Mucosa of gallbladder (tissue), 1 donor: ENCODE measurements at places on chromosomes 2 and 18.

DNA sequence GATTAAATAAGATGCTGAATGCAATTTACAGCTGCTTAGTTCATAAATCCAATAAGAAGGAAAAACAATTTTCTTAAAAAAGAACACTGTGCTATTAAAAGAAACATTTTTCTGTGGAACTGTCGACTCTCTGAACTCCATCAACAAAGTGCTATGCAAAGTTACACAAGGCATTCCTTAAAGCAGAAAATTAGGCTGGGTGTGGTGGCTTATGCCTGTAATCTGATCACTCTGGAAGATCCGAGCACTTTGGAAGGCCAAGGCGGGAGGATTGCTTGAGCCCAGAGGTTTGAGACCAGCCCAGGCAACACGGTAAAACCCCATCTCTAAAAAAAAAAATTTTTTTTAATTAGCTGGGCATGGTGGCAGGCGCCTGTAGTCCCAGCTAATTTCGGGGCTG lies 13.0 kb downstream of the MCM6 start:
- DNase-seq, result no peak

DNA sequence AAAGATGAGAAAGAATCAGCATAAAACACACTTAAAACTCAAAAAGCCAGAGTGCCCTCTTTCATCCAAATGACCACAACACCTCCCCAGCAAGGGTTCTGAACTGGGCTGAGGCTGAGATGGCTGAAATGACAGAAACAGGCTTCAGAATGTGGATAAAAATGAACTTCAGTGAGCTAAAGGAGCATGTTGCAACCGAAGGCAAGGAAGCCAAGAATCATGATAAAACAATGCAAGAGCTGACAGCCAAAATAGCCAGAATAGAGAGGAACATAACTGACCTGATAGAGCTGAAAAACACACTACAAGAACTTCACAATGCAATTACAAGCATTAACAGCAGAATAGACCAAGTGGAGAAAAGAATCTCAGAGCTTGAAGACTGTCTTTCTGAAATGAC lies 12.2 kb upstream of the PSMA8 start:
- no peak for DNase-seq

DNA sequence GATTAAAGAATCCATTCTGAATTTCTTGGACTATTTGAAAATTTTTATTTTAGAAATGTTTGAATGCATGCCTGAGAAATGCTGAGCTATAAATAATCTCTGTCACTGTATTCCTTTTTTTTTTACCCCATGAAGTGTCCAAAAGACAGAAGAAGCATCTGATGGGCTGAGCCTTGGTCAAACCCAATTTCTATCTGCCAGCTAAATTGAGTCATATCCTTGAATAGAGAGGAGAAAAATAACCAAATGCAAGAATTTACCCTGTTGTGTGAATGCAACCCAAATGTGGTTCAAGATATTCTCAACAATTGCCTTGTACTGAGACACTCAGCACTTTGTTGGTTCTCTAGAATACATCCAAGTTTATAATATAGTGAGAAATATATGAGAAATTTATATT lies 223.5 kb downstream of the UBE2E3 start:
- DNase-seq, result no peak

DNA sequence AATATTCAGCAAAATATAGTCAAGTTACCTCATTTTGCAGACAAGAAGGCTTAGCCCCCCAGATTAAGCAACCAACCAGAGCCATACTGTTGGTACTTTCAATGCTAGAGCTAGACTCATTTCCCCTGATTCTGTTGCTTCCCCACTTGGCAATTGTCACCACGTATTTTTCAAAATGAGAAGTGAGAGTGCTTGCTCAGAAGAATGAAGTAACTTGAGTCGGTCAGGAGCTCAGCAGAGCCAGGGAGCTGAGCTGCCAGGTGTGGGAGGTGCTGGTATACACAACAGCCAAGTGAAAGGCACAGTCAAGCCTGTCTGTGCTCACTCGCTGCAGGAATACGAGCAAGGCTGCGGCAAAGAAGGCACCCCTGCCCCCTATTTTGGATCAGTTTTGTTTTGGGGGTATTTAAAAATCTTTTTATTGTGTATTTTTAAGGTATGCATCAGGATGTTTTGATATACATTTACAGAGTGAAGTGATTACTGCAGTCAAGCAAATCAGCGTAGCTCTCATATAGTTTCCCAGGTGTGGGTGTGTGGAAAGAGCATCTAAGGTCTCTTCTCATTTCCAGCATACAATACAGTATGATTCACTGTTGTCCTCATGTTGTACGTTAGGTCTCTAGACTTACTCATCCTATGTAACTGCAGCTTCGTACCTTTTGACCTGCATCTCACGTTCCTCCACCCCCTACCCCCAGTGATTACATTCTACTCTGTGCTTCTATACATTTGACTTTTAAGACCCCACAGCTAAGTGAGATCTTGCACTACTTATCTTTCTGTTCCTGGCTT lies 62.4 kb downstream of the MRPS9 start:
- no peak for DNase-seq

DNA sequence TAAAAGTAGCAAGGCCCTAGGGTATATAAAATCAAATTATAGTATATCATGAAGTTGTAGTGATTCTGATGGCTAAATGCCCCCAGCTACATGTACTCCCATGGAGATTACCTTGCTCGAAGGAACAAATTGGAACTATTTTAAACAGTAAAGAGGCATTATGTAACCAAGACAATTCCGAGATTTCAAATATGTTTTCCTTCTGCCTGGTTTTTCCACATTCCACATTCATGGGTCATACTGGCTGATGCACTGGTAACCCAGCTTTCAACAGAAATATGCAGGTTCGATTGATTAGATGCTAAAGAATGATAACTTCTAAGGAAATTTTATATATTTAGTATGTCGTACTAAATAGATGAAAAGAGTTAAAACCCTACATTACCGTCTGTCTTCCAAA lies 62.3 kb upstream of the MGAT4A start:
- DNase-seq, result no peak

- no peak for DNase-seq
Measured at GRCh38 chr2:217801115-217801531, 201.7 kb downstream of the TNS1 start.

DNA sequence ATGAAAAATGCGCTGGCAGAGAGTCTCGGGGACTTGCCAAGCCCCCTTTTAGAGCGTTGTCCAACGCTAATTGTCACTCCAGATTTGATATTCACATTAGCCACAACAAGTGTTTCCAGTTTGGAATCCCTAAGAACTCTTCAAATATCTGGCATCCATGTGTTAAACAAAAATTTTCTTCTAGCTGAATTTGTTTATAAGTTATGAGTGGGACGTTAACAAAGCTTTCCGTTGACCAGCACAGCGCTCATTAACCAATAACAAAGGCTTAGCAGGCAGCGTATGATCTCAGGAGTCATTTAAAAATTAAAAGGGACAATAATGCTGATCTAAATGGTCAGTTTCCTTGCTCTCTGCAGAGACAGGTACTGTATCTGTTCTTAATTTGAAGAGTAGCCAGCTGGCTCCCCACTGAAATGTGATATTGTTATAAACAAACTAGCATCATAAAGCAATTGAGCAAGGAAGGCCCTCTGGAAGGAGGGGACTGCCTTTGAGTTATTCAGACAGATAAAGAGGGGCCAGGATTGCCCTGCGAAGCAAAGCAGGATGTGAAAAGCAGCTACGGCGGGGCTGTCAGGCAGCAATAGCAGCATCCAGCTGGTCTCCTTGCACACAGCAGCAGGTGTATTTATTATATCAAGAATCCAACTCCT lies 337.2 kb upstream of the SALL3 start:
- no peak for DNase-seq

DNA sequence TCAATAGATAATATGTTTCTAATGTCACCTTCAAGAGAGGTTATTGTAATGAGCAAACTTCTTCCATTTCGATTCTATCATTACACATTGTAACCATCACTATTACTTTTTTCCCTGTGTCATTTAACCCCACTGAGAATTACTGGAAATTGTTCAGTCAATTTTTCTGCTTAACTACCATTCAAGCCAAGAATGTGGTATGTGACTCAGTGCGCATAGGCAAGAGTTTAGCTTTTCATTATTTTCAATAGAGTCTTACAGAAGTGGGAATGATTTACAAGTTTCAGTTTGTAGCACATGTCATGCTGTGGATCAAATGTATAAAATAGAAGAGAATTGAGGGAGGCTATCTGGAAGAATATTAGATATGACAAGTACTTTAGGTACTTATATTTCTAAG lies 34.3 kb upstream of the PIEZO2 start:
- DNase-seq, result no peak

- DNase-seq, result no peak
Measured at GRCh38 chr2:157312866-157313486, 12.6 kb downstream of the ERMN start.

GRCh38 chr18:79392226-79392625 lies 3.5 kb upstream of the NFATC1 start:
- no peak for DNase-seq

DNA sequence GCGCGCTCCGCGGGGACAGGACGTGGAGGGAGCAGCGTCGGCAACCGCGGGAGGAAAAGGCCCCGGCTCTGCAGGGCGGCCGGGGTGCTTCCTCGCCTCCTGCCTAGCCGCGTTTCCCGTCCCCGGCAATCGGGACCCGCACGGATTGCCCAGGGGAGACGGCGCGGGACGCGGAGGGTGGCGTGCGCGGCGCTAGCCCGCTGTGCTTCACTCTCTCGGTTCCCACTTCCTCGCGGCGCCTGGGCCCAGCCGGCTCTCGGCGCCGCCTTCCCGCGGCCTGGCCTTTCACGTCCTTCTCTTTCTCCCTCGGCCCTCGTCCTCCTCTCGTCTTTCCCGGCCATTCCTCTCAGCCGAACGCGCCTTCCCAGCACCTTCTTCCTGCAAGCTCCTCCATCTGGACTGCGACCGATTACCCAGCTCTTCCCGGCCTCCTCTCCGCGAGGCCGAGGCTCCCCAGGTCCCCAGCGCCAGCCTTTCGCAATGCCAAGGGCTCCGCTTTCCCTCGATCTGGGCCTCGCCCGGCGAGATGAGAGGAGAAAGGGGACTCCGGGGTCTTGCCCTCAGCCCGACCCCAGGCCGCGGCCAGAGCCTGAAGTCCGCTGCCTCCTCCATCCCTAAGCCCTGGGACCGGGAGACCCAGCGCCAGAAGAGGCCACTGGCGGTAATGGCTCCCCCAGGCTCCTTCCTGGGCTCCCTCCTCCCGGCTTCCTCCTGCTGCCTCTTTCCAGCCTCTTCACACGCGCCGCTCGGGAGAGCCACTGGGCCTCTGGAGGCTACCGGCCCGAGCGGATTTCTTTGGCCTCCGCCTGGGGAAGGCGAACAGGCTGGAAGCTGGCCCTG lies 34.3 kb upstream of the ATP6V1B1 start:
- DNase-seq, result no peak

- no peak for DNase-seq
Measured at GRCh38 chr18:25875551-25876240, 214.7 kb downstream of the SS18 start.

- no peak for DNase-seq
Measured at GRCh38 chr2:7048762-7049294, 131.6 kb downstream of the RNF144A start.

DNA sequence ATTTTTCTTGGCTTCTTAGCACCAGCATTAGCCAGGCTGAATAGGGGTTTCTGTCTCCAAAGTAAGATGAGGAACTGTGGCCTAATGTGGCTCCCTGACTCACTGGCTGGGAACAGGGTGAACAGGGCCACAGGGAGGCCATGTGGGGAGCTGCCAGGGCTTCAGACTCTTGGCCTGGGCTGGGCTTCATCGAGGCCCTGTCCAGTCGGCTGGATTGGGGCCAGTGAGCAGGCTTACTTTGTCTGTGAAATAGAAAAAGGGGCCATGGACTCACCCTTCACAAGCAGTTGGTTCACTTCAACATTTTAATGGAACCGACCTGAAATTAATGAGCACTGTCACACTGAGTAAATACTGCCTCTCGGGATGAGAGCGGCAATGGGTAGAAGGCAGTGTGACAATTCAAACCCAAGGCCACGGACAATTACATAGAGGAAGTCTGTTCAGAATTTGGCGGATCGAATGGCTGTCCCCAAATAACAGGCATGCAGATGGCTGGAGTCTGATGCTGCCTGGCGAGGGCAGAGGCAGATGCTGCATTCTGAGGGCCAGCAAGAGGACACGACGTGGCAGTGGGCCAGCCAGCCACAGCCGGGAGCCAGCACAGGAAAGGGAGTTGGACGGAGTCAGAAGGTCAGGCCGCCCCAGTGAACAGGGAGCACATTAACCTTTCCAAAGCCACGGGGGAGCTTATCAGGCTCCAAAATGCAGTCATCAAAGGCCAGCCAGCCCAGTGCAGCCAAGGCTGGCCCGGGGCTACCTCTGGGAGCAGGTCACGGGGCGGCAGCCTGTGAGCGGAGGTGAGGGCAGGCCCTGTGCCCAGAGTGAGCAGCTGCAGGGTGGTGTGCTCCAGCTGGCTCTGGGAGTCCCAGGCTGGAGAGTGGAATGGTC lies 146.6 kb upstream of the REV1 start:
- DNase-seq, result no peak

- DNase-seq, result no peak
Measured at GRCh38 chr2:3294069-3294468, 83.5 kb downstream of the EIPR1 start.

GRCh38 chr18:2325308-2325849 lies 245.9 kb downstream of the METTL4 start:
- no peak for DNase-seq

DNA sequence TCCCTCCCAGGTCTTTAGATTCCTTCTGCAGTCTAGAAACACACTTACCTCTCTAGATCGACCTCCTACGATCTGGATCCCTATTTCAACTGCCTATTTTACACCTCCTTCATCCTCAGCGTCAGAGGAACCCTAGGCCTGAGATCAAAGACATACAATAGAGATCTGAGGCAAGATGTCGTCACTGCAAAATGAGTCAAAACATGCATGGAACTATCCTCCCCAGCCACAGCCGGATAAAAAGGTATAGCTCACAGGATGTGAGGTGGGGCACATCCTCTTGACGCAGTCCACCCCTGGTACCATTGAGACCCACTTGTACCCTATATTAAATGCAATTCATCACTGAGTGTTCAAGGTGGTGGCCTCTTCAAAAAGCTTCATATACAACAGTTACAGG lies 63.7 kb upstream of the DNAJC10 start:
- no peak for DNase-seq

DNA sequence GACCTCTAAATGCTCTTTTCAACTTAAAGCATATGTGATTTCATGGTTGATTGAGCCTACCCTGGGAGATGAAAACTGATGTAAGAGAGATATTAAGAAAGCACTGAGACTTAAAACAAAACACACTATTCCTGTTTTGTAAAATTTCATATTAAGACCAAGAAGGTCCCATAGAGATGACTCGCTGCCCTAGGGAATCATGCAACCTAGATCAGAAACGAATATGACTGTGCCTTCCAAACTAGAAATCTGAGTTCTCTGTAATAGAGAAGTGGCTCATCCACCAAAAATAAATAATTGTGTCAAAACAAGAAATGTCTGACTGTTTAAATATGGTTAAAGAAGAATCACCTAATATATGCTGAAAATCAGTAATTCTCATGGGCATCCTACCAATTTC lies 776.8 kb upstream of the SOX11 start:
- no peak for DNase-seq

- no peak for DNase-seq
Measured at GRCh38 chr2:223943561-223944008, 1.6 kb downstream of the WDFY1 start.

GRCh38 chr2:28224648-28225472 lies 167.8 kb upstream of the FOSL2 start:
- no peak for DNase-seq

- DNase-seq, result no peak
Measured at GRCh38 chr18:22485808-22486244, 68.1 kb upstream of the CTAGE1 start.
